EH (cell line): ENCODE measurements at places on chromosomes 11 and 22.
A peak's percentile ranks its signal among the peaks of the same experiment; 100 is the strongest.

DNA sequence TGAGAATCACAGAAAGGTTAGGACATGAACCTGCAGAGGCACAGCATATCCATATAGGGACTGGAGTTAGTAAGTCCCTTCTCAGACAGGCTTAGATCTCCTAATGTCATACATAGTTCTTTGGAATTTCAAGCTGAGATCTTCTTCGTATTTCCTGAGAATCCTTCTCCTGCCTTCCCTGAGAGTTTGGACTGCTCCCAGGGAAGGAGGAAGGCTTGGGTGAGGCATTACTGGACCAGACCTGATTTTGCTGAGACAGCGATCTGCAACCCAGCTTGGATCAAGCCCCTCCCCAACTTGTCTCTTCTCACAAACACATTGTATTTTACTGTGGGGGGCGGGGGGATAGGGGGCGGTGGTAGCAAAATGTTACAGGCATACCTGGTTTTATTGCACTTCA is 108.5 kb downstream of the TSPAN18 start:
- no peak for DNase-seq

DNA sequence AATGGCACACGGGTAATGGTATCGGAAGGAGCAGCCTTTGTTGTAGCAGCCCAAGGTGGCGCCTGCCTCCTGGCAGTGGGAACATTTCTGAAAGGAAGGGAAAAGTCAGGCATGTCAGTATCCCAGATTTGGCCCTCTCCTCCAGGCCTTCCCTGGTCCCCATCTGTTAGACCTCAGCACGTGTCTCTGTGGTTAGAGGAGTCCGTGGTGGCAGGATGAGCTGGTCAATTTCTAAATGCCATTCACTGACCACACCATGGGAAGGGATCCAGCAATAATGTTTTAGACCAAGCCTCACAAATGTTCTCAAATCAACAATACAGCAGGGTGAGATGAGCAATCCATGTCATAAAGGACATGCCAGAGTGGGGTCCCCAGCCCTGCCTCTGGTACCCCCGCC is 49.0 kb upstream of the CYP2D6 start:
- peak; percentile 94 for DNase-seq

DNA sequence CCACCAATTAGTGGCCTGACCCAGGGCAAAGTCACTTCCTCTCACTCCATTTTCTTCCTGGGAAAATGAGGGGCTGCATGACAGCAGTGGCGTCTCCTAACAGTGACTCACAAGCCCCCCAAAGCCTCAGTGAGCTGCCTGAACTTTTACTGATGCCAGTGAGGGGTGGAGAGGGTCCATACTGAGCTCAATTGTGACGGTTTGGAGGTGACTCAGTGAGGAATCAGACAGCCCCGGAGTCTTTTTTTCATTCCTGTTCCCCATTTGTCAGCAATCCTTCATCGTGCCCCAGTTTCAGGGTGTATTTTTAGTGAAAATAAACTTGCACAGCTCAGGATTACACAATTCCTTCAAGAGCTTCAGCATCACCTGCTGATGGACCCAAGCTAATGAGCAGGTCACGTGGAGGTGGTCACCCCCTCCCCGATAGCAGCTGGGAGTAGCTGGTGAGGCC is 30.1 kb upstream of the RASD2 start:
- DNase-seq: peak; percentile 73

- DNase-seq: no peak
Measured at GRCh38 chr11:44651535-44652155, 75.1 kb upstream of the TSPAN18 start.

DNA sequence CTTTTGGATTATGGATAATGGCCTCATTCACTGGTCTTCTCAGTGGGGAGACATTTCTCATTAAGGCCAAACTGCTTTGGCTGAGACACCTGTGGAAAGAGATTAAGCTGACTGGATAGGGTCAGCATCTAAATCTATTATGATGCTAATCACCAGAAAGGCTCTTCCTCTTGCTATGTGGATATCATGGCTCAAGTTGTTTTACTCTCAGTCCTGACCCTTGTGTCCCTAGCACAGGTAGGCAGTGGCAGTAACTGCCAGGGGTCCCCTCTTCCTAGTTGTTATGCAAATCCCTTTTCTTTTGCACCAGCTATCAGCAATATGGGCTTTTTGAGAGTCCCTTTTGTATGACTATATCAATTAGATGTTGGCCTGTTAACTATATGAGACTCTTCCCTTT is 335.7 kb upstream of the PLET1 start:
- DNase-seq: no peak

GRCh38 chr11:100816823-100817222 is 129.7 kb downstream of the ARHGAP42 start:
- DNase-seq: no peak

GRCh38 chr11:64269540-64270220 is 14.8 kb downstream of the BAD start:
- peak; percentile 100 for DNase-seq

DNA sequence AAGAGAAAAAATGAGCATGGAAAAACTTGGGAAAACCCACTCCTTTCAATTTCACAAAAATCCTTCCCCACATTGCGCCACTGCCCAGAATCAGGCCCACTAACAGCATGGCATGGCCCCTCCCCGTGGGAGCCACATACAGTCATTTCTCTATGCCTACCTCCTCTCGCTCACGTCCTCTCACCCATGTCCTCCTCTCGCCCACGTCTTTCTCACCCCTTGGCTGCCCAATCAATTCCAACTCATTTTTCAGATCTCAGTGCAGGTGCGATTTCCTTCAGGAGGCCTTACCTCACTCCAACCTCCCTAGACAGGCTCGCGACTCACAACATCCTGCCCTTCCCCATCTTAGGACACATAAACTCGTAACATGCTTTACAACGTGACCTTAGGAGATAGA is 229.2 kb downstream of the CADM1 start:
- DNase-seq: no peak

DNA sequence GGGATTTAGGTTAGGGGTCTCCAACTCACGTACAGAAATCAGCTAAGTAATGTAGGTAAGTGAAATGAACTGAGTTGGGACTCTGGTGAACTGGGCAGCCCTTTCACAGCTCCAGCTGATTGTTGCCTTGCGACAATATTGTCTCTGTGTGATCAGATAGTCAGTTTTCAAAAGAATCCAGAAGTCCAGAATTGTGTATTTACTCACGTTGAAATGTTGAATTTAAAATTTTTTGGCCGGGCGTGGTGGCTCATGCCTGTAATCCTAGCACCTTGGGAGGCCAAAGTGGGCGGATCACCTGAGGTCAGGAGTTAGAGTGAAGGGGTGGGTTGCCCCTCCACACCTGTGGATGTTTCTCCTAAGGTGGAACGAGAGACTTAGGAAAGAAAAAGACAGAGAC is 18.8 kb upstream of the WDR74 start:
- no peak for DNase-seq

- no peak for DNase-seq
Measured at GRCh38 chr11:106233191-106233590, 155.7 kb downstream of the AASDHPPT start.

- no peak for DNase-seq
Measured at GRCh38 chr22:44797181-44797725, 44.9 kb downstream of the ARHGAP8 start.

DNA sequence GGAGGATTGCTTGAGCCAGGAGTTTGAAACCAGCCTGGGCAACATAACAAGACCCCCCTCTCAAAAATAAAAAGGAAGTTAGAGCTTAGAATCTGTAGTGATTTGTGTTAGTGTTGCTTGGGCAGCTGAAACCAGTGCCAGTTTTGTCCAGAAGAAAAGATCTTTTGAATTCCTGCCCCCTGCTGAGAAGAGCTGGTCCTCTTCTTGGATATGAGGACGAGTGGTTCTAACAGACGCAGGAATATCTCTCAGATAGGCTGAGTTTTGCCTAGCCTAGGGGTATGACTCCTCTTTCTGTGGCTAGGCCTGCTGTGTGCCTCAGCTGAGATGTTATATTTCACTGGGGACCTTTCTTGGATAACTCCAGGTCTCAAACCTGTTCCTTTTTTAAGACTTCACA is 102.8 kb downstream of the STIM1 start:
- DNase-seq: peak; percentile 39

GRCh38 chr11:125519860-125520834 is 24.1 kb upstream of the FEZ1 start:
- no peak for DNase-seq

DNA sequence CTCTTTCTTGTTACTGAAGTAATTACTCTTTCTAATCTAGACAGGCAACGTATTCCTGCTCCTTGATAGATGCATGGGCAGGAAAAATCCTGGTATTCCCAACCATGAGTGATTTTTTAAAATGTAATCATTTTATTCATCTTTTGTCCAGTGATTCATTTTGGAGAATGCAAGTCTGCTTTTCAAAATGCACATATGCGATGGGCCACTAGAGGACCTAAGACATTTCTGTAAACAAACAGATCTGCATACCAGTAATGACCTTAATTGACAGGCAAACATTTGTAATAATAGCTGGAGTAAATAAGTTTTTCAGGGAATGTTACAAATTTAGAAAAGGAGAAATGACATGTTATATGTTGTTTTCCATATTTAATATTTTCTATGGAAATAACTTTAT is 1167.6 kb downstream of the JRKL start:
- DNase-seq: no peak

DNA sequence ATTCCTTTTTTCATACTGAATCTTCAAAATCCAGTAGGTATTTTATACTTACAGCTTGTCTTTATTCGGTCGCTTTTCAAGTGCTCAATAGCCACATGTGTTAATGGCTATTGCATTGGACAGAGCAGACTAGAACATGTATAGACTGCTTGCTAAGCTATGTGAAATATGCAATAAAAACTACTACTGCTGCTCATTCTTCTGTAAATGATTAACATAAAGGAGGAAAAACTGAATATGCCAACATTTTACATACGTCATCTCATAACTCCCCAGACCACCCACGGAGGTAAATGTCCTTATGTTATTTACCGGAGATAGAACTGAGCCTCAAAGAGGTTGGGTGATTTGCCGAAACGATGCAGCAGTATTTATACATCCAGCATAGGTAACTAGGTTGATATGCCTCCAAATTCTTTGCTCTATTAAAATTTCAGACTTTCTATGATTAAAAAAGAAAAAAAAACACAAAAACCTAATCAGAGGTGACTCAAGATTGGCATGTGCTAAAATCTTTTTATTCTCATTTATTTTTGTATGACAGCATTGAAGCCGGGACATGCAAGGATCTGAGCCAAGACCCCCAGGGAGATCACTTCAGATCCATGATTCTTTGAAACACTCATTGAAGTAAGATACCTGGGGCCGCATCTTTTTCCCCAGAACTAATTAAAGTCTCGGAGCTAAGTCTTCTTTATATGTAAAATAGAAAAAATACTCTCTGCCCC is 78.5 kb upstream of the OR5AK2 start:
- DNase-seq: no peak

- DNase-seq: no peak
Measured at GRCh38 chr11:34971928-34972327, 55.5 kb downstream of the PDHX start.

GRCh38 chr11:121683791-121684190 is 231.0 kb upstream of the SORL1-AS1 start:
- DNase-seq: no peak

GRCh38 chr11:10743354-10744000 is 7.6 kb upstream of the CTR9 start:
- DNase-seq: no peak

GRCh38 chr22:49103314-49104059 is 724.2 kb downstream of the BRD1 start:
- no peak for DNase-seq

DNA sequence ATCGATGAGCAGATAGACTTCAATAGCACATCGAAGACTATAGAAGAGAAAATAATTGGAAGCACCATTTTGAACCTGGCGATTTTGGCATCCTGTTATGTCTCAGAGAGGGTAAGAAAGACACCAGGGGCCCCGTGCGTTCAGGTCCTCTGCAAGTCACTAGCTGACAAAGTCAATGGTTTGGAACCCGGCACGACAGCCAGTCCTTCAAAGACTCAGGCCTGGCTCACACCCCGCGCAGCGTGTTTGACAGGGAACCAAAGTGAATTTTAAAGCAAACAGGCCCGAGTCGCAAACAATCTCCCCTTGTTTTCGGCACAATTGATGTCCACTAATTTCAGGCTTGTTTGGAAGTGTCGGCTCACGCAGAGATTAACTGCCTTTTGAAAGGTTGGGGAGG is 716.6 kb downstream of the BRD1 start:
- DNase-seq: no peak

DNA sequence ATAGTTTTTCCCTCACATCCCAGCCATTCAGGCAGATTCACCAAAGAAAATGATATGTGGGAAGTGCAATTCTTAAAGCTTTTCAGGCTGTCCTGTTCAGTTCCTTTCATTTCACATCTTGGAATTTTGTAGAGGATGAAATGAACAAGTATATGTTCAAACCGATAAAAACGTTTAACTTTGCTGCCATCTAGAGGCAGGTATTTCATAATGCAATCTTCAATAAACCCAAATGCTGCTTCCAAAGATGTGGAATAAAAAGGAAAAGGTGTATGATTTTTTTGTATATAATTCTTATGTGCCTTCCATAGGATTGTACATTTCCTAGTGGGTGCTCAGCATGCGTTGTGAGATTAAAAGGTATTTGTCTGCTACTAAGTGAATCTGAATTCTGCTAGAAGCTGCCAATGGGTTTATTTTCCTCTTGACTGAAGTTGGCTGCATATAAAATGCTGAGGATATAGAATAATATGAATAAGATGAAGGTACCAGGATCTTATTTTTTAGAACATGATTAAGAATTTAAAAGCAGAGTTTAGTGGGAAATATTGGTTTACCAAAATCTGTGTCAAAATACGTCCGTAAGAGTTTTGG is 199.3 kb downstream of the PGR start:
- peak; percentile 74 for DNase-seq

DNA sequence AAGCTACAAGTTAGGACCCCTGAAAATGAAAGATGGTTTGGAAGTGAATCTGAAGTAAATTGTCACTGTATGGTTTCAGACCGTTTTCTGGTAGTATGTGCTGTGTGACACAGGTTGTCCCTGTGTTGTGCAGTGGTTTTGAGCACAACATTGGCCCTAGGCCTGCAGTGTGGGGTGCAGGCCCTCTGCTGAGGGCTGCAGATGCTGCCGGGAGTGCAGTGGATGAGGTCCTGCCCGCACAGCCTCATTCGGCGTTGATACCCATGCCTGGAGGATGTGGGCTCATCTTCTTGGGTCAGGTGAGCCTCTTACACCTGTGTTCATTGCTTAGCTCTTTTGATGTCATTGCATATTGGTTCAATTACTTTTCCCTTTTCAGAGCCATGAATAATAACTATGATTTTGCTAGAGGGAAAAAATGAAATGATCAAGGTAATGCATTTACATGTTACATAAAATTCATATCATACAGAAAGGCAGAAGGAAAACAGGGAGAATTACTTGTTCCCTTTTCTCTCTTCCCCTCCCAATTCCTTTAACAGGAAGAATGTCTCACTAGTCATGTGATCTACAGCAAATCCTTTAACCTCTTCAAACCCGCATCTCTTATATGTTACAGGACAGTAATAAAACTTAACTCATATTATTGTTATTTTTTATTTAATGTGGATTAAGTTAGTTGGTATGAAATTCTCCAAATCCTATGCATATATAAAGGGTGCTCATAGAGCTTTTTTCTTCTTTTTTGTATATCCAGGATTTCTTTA is 48.7 kb downstream of the PTPRJ start:
- DNase-seq: peak; percentile 49

GRCh38 chr22:40041366-40042137 is 46.8 kb downstream of the FAM83F start:
- no peak for DNase-seq

- no peak for DNase-seq
Measured at GRCh38 chr11:119794756-119795155, 65.8 kb upstream of the NECTIN1 start.
